ENCODE measurements at places on chromosomes 11 and 22.

DNA sequence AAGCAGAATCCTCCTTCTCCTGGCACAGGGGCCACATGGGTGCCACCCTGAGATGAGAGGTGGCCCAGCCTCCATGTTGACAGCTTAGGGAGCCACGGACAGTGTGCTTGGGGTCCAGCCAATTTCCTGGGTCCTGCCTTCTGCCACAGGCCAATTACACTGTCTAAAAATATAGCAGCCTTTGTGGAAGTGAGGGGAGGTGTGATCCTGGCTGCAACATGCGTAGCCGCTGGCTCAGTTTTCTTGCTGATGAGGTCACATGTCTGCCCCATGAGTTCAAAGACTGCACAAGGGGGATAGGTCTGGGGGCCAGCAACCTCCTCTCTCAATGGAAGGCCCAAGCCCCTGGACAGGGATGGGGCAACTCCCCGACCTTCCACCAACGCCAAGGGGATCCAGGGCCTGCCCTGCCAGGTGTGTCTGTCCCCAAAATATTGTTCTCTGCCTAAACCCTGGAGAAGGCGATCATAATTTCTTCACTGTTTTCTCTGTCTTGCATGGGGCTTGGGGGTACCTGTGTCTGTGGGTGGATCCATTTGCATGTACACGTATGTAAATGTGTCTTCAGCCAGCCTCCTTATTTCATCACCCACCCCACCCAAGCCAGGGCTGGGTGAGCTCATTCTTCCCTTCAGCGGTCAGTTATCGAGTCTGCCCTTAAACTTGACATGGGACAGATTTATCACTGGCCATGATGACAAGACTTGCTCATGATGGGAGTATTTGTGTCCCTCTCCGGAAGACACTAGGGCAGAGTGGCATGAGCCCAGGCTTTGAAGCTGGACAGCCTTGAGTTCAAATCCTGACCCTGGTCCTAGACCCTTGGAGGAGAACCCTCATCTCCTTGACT lies 59.4 kb downstream of the OTOG start:
- DNase-seq = no peak

- no peak for DNase-seq
These were observed 251 bp downstream of the SHISA8 start for GRCh38 chr22:41914611-41915034.

DNA sequence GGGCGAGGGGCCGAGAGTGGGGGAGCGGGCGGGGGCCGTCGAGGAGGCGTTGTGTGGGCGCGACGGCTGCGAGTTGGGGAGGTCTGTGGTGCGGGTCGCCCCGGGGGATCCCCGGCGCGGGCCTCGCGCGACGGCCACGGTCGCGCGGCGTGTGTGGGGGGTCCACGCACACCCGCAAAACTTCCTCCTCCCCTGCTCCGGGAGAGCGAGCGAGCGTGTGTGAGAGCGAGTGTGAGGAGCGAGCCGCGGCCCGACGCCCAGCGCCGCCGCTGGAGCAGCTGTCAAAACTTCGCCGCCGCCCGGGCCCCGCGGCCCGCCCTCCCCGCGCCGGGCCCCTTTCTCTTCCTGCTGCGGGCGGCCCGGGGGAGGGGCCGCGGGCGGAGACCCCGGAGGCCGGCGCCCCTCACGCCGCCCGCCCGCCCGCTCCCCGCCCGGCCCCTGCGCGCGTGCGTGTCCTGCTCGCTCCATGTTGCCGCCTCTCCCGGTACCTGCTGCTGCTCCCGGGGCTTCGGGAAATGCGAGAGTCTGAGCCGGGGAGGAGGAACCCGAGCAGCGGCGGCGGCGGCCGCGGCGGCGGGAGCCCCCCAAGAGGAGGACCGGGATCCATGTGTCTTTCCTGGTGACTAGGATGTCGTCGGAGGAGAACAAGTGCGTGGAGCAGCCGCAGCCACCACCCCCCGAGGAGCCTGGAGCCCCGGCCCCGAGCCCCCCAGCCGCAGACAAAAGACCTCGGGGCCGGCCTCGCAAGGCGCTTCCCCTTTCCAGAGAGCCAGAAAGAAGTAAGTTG lies 9.0 kb upstream of the CCT8L2 start:
- DNase-seq = no peak

DNA sequence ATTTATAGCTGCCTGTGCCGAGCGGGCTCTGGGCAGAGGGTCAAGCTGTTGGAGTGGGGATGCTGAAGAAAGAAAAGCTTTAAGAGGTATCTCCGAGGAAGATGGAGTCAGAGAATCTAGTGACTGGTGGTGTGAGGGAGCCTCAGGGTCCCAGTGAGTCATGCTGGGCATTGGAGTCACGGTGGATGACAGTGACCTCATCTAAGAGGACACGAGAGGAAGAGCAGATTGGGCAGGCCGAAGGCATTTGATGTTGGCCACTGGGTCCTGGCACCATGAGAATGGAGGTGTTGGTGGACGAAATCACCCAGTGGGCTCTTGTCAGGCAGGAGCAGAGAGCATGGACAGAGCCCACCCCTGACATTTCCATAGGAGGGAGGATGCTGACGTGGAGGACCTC lies 68.4 kb downstream of the TBC1D22A start:
- no peak for DNase-seq

DNA sequence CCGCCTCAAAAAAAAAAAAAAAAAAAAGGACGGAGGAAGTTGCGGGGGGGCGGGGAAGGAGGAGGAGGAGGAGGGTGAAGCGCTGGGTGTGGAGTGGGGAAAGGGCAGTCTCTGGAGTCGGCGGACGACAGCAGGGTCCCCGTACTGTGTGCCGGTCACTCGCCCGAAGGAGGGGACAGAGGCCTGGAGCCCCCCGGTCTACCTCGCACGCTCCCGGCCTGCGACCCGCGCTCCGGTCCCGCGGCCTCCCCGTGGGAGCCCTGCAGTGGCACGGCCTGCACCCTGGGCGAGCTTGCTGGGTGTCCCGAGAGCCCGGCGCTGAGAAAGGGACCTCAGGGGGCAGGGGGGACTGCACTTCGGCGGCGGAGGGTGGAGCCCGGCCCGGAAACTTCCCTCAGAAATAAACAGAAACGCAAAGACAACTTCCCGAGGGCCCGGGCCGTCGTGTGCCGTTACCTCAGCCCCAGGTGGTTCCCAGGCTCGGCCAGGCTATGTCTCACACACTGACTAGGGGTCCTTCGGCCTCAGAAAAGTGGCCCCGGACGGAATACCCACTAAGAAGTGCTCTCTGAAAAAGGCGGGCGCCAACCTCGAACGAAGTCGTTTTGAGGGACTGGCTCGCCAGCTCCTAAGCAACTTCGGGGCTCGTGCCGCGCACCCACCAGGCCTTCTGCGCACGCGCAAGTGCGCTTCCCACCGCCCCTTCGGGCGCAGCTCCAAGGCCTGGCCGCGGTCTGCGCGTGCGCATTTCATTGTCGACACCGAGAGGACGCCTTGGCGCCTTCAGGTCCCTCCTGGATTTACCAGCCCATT lies at the start of gene MAJIN:
Gene MAJIN, minus strand, starts transcription at position 688 of the 813 bp plus-strand sequence. CDS start 12,703 bp downstream, outside the sequence.
- no peak for DNase-seq

DNA sequence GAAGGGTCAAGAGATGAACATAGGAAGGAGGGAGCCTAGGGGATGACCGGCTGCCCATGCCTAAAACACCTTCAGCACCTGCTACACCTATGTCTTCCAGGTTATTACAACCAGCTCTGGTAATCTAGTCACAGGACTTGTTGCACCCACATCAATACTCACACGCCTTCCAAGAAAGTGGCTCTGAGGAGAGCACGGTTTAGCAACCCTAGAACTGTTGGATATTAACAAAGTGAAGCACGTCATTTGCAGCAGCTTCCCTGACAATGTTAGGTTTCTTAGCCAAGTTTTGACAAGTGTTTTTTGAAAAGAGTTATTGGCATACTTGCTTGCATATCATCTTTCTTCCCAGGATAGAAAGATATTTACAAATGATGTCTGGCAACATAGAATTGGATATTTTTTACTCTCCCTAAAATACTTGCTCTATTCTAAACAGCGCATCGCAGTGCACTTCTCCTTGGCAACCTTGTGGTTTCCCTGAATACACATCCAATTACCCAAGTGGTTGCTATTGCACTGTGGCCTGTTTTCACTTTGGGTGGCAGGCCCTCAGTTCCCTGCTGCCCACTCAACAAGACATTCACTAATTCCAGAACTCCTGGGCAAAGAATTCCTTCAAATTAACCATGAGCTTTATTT lies 94.3 kb upstream of the ARHGAP42 start:
- DNase-seq = no peak

DNA sequence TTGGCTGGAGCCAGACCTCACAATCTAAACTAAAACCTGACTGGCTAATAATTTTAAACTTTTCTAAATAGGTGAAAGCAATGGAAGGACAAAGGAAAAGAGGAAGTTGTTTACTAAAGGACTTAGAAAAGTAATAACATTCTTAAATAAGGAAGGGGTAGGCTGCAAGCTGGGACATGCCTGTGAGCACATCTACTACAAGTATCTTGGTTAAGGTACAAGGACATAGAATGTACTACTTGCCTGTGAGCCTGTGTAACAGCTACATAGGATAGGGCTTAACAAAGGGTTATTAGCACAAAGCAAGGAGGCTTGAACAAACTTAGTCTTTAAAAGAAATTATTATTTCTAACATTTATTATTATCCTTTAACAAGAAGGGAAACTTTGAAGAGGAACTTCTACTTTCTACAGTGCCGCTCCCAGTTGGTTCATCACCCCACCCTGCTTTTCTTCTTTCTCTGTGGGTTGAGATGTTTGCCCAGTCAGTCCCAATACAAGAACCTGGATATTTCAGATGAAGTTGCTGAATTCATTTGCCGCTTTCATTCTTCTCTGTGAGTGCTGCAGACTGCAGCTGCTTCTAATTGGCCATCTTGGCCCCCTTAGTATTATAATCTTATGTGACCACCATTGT lies 87.5 kb downstream of the PRMT3 start:
- no peak for DNase-seq

DNA sequence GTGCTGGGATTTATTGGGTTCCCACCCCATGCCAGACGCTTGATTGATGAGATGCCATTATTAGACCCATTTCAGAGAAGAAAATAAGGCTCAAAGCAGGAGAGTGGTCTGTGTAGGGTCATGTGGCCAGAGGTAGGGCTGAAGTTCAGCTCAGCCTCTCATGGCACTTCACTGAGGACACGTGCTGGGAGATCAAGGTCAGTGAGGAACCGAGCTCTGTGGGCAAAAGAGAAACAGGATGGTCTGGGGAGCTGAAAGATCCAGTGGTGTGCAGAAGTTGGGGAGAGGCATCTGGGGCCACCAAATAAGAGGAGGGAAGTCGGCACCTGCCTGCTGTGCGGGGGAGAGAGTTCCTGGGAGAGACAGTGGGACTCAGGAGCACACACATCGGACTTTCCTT lies 19.6 kb downstream of the RHOD start:
- no peak for DNase-seq

GRCh38 chr11:73252577-73253191 lies 19.5 kb upstream of the P2RY6 start:
- peak; percentile 53 for DNase-seq

DNA sequence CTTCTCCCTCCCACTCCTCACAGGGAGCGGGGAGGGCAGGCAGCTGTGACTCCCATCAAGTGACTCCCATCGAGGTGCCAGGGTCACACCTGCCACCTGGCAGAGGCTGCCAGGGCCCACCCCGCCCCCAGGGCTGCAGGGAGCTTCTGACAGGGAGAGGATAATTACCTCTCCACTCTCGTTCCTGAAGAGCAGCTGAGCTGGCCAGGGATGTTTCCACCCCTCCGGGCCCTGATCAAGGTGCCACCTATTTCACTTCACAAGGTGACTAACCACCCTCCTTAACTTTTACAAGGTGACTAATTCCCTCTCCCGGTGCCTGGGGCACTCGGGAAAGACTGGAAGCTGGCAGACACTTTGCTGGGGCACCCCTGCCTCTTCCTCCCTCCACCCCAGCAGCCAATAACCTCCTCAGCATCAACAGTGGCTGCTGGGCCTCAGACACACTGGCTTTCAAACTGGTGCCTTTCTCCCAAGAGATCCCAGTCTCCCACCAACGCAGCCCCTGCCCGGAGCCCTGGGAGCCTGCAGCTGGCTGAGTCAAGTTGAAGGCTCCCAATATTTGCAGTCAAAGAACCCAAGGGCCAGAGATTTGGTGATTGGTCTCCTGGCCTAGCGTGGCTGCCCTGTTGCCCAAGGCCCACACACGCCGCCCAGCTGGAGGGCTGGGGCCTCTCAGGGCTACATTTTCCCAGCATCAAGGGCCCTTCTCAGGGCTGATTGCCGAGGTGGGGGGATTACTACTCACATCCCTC lies 22.0 kb upstream of the MYRF start:
- peak; percentile 79 for DNase-seq

GRCh38 chr11:46026606-46027293 lies 94.5 kb downstream of the PHF21A start:
- DNase-seq = no peak

- DNase-seq = no peak
These were observed 584.9 kb upstream of the CCDC90B start for GRCh38 chr11:83871054-83871453.

DNA sequence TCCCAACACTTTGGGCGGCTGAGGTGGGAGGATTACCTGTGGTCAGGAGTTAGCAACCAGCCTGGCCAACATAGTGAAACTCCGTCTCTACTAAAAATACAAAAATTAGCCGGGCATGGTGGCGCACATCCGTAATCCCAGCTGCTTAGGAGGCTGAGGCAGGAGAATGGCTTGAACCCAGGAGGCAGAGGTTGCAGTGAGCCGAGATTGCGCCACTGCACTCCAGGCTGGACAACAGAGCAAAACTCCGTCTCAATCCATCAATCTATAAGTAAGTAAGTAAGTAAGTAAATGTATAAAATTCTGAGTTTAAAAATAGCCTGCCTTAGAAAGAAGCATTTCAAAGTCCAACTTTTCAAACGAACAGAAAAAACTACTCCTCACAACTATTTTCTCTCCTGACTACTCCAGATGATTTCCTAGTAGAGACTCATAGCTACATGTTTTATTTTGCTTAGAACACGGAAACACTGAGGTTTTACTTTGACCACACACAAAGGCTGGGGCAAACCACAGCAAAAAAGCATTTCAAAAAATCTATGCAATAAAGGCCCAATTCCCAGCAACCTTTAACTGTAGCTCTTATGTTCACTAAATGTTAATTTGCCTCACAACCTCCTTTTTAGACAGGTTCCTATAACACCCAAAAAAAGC lies 16.3 kb downstream of the SPTY2D1 start:
- no peak for DNase-seq

DNA sequence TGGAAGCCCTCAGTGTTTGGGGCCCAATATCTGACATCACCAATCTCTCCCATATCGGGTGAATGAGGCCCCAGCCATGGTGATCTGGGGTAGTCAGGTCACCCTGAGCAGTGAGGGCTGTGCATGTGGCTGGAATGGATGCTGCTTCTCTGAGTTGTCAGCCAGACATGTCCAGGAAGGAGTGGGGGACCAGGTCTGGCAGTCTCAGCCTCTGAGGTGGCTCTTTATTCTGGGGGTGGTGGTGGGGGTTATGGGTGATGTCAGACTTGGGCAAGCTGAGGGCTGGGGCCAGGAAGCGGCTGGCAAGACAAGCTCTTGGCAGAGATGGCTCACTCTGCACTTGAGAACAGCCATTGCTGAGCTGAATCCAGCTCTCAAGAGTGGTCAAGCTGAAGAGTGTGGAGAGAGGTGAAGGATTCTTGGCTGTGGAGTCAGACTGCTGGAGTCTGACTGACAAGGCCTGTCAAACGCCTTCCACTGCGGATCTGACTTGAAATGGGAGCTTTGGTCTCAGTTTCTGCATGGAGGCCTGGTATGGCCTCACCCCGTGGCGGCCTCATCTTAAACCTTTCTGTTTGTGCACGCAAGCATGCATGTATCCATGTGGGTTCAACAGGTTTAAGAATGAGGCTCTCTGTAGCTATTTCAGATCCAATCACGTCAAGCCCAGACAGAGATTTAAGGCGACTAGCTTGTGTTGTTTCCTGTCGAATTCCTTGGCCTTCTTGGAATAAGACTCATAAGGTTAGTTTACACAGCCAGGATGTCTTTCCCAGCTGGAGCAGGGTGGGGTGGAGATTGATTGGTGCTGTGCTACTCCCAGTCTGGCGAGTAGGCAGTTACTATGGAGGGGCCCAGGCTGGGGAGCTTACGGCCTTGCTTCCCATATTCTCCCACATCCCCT lies 83.9 kb upstream of the TIMP3 start:
- no peak for DNase-seq
